ENCODE measurements at places on chromosomes 7 and 10.

DNA sequence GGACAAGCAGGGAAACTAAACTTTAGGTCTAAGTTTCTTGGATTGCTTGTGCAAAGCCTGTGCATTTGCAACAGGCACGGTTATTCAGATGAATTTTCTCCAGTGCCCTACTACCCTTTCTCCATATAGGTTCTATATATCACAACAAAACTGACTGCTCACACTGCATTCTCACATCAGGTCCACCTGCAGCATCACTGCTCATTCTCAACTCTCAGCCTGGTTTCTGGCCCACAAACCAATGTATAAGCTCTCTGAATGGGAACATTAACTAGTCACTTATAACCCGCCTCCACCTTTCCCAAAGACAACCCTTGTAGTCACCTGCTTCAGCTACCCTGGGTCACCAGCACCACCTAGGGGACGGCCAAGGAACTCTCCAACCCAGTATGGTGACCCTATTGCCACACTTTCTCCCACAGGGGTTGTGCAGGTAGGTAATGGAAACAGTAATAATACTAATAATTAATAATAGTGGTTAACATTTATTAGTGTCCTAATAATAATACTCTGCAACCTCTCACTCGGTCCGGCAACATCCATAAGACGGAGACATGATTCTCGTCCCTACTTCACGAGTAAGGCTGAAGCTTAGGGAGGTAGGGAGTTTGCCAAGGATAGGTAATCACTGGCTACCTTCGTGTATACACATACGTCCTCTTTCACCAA, 97.3 kb downstream of the CLEC2L start:
- DNase-seq: no peak

GRCh38 chr10:131755200-131755599, 145.6 kb upstream of the PPP2R2D start:
- DNase-seq: no peak

DNA sequence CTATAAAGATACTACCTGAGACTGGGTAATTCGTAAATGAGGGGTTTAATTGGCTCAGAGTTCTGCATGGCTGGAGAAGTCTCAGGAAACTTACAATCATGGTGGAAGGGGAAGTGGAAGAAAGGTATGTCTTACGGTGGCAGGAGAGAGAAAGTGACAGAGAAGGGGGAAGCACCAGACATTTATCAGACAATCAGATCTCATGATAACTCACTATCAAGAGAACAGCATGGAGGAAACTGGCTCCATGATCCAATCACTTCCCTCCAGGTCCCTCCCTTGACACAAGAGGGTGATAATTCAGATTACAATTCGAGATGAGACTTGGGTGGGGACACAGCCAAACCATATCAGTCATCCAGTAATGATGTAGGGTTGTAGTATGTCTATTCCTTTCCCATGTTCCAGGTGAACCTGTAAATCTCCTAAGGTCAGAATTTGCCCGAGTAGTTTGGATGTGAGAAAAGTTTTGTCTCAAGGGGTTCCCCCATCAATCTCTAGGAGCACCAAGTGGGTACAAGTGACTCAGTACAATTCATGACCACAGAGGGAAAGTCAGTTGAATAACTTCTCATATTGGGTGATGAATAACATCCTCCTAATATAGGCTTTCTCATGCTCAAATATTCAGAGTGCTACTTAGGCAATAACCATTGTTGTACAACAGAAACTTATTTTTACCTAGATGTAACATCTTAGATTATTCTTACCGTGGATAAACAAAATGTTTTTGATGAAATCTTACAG, 39.7 kb upstream of the MTPN start:
- no peak for DNase-seq

DNA sequence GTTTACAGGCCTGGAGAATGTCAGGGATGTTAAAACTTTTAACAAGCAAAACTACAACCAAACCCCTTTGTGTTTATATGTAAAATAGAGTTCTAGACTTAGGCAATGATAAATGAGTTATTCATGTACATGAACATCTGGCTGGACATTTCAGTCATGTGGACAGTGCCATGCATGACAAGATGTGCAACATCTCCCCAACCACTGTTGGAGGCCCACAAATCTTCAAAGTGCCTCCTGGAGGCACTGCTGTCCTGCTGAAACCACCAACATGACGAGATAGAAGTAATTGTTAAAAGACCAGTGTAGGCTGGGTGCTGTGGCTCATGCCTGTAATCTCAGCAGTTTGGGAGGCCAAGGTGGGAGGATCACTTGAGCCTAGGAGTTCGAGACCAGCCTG, 18.4 kb downstream of the PPIA start:
- no peak for DNase-seq

GRCh38 chr7:80934321-80934720, 15.5 kb upstream of the SEMA3C start:
- no peak for DNase-seq

DNA sequence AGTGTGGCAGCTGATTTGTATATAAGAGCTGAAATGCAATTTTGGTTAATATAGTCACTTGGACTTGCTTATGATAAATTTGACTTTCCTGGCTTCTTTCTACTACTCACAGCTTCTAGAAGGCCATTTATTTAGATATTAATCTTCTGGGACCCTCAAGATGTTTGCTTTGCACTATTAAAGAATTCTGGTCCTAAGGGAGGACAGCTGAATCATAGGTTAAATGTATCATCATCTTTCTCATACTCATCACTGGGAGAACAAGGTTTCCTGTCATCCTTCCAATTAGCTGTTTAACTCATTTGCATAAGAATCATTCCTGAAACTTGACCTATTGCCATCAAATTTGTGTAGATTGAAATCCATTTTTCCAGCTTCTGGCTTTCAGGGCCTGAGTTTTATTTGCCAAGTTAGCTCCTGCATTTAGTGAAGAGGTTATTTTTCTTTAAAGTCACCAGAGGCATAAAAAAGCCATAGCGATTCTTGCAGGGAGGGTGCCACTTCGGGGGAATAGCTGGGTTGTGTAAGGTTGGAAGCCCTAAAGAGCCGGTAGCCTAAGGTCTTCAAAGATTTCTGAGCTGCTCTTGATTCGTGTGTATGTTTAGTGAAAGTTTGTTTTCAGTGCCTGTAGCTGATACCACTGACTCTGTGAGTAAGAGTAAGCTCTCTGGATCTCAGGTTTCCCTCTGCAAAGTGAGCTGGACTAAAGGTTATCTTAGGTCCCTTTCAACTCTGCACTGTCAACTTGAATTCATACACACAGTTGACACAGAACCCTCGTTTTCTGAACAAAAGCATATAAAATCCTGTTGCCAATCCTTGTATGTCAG, 4.3 kb downstream of the MAP3K8 start:
- no peak for DNase-seq

- DNase-seq: no peak
Measured at GRCh38 chr10:30352377-30352776, 3.3 kb upstream of the MTPAP start.

- no peak for DNase-seq
Measured at GRCh38 chr7:112377593-112377992, 72.7 kb upstream of the IFRD1 start.

GRCh38 chr7:36707898-36708297, 16.4 kb downstream of the AOAH start:
- no peak for DNase-seq

DNA sequence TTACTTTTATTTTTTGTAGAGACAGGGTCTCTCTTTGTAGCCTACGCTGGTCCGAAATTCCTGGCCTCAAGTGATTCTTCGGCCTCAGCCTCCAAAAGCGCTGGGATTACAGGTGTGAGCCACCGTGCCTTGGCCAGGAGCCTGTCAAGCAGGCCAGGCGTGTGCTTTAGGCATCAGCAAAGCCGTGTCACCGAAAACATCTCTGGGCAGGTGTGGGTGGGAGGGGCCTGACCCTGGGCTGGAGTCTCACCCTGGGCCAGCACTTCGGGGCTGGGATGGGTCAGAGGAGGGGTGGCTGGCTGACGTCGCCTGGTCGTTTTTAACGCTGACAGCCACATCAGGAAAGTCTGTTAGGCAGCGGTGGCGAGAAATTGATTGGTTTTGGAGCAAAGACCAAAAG, 80.9 kb downstream of the UNCX start:
- no peak for DNase-seq

DNA sequence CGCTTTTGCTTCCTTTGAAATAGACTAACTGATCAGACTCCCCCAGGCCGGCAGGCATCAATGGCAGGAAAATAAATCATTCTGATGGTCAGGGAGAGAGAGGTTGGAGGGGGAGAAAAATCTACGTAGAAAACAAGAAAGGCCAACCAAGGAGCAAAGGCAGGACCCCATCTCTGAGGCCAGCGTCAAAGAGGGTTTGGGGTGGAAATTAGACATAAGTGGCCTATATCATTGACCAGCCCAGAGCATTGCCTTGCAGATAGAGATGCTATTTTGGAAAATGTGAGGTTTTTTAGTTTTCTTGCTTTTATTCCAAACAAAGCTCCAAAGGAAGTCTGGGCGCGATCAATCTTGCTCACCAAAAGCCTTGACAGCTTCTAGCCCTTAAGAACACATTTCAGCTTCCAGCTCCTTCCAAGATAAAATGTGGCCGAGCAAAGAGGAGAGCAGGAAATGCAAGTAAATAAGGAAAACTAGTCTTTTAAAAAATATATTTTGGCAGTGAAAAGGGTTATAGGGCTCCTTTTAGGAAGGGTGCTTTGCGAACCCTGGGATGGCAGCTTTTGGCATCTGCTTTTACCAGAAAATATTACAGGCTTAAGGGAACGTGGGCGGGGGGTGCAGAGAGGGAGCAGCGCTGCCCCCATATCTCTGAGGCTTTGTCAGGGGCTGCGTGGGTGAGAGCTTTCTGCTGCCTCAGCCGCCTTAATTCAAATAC, 2.0 kb upstream of the HOXA2 start:
- no peak for DNase-seq

- DNase-seq: no peak
Measured at GRCh38 chr7:1755783-1756625, 85.9 kb downstream of the ELFN1 start.

DNA sequence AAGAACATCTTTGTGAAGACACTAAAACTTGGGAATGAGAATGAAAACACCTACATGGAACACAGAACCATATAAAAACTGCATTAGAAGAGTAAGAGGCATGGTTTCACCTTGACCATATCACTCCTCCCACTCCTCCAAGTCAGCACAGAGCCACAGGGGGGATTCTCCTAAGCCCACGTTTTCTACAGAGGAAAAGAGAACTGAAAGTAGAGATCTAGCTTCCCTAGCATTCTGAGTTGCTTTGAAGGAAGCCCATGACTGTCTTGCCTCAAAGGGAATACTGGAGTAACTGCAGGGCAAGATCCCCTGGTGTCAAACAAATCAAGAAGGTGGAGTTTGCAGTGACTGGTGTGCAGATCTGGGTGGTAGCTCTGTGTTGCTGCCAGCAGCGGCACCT, 43.9 kb downstream of the HBP1 start:
- DNase-seq: no peak

DNA sequence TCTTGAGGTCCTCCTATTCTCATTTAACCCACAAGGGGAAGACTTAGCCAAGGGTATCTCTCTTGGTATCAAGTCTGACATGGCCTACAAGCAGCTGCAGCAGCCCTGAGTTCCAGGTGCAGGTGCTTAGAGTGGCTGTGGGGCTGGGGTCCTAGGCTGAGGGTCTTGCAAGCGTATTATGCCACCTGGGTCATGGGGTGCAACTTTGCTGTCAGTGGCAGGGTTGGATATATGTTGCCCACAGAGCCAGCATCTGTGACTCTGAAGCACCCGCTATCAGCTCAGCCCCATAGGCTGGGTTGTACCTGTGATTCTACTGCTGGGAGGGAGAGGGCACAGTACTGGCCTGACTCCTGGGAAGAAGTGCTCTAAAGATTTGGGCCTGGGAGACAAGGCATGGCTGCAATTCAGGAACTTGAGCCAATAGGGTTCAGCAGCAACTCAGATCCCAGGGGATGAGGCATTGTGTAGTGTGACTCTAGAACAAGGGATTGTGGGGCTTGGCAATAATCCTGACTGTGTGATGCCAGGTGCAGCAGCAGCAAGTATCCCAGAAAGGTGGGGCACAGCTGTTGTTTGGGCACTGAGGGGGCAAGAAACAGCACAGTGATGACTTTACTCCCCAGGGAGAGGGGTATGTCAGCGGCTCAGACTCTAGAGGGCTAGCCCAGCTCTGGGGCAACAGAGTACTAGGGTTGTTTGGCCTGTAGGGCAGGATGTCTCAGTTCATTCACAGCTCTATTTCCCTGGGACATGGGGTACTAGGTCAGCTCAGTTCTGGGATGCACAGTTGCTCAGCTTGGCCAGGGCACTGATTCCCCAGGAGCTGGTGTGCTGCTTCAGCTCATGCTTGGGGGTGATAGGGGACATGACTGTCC, 41.4 kb downstream of the NEURL1 start:
- no peak for DNase-seq

- DNase-seq: no peak
Measured at GRCh38 chr7:25391295-25391861, 163.1 kb upstream of the NPVF start.

GRCh38 chr7:17863809-17864143, 76.5 kb downstream of the SNX13 start:
- DNase-seq: no peak

- no peak for DNase-seq
Measured at GRCh38 chr10:102517553-102517952, 13.8 kb downstream of the SUFU start.

DNA sequence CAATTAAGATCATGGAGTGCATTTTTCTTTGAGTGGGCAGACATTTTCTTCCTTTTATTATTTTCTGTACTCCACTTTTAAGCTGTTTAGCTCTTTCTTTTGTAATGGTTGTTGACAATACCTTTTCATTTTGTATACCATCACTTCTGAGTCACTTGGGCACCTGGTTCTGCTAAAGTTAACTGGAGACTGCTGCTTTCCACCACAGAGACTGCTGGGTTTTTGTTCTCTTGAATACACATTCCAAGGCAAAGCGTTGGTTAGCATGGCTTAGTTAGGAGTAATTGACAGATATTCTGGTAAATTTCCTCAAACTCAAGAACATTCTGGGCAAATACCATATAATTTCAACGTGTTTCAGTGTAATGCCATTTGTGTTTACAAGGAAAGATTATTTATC, 541.9 kb upstream of the CELF2 start:
- DNase-seq: no peak

GRCh38 chr7:474605-475424, 44.8 kb downstream of the PDGFA start:
- DNase-seq: no peak

DNA sequence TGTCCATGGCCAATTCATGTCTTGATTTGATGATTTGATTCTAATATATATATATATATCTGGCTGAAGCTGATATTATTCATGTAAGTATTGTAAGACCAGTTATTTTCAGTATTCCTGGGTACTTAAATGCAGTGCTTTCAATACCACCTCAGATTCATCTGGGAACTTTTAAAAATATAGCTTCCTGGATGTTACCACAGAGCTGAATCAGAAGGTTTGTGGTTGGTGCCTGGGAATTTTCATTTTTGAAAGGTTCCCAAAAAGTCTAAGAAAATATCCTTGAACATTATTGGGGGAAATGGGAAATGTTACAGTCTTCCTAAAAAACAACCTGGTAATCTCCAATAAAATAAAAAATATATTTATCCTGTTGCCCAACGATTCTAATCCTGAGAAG, 10.7 kb upstream of the PPP3CB start:
- DNase-seq: no peak

DNA sequence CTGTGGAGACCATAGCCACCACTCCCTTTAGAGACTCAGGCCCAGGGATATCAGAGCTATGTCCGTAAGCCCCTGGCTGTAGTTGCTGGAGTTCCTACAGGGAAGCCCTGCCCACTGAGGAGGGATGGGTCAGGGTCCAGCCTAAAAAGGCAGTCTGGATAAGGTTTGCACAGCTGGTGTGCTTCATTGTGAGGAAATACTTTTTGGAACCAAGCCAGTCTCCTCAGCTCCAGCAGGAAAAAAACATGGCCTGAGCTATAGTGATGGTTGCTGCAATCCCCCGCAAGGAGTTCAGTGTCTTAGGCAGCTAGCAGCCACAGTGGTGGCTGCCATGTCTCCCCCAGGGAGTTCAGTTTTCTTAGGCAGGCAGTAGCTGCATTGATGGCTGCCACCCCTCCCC, 52.6 kb upstream of the CYP2C8 start:
- DNase-seq: no peak
